ACHN (cell line): ENCODE measurements at places on chromosomes 5 and 9.

GRCh38 chr5:132640613-132641012 is 17.4 kb upstream of the IL13 start:
- no peak for DNase-seq

- DNase-seq = no peak
Measured at GRCh38 chr5:143074414-143074996, 304.3 kb downstream of the ARHGAP26 start.

DNA sequence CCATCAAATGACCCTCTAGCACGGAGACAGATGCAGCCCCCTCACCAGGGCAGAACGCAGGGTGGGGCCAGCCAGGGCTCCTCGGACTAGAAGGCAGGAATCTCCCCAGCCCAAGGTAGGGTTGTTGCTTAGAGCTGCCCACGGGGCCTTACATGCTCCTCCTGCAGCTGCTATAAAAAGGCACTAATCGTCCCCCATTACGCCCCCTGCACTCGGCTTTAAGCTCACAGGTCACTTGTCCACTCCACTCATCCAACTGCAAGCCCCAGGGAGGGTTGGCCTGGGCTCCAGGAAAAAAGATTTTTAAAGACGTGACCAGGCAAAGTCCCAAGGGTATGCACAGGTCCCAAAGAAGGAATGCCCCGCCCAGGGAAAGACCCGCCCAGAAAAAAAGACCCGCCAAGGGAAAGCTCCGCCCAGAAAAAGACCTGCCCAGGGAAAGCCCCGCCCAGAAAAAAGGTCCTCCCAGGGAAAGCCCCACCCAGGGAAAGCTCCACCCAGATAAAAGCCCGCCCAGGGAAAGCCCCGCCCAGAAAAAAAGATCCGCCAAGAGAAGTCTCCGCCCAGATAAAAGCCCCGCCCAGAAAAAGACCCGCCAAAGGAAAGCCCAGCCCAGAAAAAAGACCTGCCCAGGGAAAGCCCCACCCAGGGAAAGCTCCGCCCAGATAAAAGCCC is 11.1 kb downstream of the GRIN1 start:
- DNase-seq = no peak

- no peak for DNase-seq
Measured at GRCh38 chr5:81014348-81014747, 54.2 kb downstream of the RASGRF2 start.

DNA sequence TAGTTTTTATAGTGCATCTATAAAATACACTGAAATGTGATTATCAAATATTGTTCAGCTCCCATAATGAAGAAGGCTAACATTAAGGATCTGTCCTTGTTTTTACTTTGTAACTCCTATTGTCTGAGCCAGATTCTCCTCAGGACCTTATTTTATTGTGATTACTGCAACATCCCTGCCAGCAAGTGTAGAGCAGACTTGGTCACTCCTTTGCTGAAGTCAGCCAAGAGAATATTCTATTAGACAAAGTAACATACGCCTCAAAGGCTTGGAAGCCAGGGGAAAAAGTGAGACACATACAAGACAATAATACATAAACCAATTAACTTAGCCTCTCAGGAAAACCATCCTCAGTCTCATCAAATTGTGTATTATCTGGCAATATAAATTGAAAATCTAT is 269.6 kb downstream of the ARL15 start:
- no peak for DNase-seq

DNA sequence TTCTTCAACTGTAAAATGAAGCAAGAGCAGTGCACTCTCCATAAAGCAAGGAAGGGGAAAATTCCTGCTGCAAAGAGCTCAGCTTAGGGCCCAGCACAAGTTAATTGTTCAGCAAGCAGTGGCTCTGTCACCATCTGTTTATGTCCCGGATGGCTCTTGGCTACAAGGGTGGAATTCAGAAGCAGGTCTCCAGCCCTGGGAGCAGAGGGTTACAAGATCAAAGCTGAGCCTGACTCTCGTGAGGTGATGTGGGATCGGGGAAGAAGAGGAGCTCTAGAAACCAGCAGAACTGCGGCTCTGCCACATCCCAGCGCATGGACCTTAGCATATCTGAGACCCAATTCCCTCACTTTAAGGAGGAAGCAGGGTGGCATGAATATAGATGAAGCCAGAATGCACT is 25.2 kb upstream of the OLFM1 start:
- DNase-seq = no peak

DNA sequence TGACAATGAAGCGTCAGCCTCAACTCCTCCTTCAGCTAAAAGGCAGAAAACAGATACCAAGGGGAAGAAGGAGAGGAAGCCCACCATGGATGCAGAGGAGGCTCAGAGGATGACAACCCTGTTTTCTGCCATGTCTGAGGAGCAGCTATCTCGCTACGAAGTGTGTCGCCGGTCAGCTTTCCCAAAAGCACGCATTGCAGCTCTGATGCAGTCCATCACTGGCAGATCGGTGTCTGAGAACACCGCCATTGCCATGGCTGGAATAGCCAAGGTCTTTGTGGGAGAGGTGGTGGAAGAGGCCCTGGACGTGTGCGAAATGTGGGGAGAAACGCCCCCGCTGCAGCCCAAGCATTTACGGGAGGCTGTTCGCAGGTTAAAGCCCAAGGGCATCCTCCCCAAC is 968 bp downstream of the TAF11L11 start:
- no peak for DNase-seq
